ENCODE measurements at places on chromosomes 11 and 22.

DNA sequence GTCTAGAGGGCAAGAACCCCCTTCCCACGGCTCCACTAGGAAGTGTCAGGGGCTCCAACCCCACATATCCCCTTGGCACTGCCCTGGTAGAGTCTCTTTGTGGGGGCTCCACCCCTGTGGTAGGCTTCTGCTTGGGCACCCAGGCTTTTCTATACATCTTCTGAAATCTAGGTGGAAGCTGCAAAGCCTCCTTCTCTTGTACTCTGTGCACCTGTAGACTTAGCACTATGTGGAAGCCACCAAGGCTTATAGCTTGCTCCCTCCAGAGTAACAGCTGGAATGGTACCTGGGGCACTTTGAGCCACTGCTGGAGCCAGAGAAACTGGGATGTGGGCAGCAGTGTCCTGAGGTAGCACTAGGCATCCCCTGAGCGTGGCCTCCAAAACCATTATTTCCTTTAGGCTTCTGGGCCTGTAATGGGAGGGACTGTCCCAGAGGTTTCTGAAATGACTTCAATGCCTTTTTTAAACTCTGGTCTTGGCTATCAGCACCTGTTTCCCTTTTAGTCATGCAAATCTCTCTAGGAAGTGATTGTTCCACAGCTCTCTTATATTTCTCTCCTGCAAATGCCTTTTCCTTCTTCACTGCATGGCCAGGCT lies 68.4 kb downstream of the TRAF6 start:
- no peak for DNase-seq

DNA sequence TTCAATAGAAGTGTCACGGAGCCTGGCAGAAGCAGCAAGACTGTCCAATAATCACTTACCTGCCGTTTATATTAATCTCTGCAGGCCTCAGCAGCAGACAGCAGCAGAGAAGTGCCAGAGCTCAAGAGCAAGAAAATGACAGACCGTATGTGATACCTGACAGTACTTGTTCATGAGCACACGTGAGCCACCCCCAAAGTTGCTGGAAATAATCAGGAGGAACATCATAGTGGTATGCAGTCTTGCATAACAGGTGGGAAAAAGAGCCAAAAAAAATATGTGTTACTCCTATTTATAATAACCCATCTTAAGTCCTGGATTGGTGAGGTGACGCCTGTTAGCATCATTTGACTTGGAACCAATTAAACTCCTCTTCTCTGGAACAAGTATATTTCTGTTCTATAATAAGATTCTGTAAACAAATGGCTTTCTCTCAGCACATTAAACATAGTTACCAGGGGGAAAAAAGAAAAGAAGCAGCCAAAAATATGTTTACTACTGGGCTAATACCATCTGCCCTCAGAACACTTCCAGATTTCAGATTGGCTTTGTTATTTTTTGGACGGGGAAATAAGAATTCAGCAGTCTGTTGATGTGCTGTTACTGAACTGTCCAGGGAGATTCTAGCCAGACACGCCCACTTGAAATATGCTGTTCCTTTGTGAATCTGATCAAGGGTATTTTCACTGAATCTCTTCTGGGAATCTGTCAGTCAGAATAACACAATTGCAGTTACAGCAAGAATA lies 7.9 kb upstream of the SLN start:
- DNase-seq: no peak

GRCh38 chr11:111452146-111452545 lies 60.0 kb downstream of the BTG4 start:
- no peak for DNase-seq

- no peak for DNase-seq
These were observed 1.1 kb downstream of the PRDX5 start for GRCh38 chr11:64318766-64319761.

GRCh38 chr11:65357856-65358356 lies 3.4 kb downstream of the TIGD3 start:
- DNase-seq: no peak

DNA sequence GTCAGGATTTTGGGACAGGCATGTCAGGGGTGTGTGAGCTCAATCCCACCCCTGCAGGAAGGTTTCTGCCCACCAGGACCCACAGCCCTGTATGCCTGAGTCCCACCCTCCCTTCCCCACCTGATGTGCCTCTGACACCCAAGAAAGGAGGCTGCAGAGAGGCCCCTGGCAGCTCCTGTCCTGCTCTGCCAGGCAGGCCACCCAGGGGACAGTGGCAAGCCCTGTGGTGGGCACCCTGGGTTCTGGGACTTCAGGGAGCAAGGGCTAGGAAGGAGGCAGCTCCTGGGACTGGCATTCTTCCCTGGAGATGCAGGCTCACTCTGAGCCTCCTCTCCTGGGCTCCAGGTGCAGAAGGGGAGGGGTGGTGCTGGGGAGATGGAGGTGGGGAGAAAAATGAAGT lies 234.5 kb upstream of the B3GAT1 start:
- DNase-seq: no peak

- no peak for DNase-seq
These were observed 2.3 kb downstream of the SHANK3 start for GRCh38 chr22:50674606-50675552.

GRCh38 chr11:2247496-2247895 lies 22.9 kb downstream of the ASCL2 start:
- no peak for DNase-seq
